ENCODE measurements at places on chromosomes 5 and 9.

GRCh38 chr5:88683506-88684135, 199.4 kb downstream of the MEF2C start:
- ATAC-seq = peak; percentile 42

DNA sequence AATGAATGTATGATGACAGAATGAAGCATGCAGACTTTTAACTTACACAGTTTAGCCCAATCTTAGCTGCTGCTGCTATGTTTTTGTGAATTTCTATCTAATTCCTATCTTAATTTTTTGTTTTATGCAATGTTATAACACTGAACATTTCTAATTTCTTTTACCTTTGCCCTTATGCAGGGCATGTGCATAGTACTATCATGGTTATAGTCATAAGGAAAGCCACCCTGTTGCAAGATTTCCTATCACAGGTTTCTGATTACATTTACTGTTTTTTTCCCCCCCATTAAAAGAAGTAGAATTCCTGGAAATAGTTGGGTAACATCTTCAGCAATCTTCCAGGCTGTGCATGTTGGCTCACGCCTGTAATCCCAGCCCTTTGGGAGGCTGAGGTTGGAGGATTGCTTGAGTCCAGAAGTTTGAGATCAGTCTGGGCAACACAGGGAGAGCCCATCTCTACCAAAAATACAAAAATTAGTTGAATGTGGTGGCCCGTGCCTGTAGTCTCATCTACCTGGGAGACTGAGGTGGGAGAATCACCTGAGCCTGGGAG, 164.4 kb downstream of the KDM4C start:
- no peak for ATAC-seq

DNA sequence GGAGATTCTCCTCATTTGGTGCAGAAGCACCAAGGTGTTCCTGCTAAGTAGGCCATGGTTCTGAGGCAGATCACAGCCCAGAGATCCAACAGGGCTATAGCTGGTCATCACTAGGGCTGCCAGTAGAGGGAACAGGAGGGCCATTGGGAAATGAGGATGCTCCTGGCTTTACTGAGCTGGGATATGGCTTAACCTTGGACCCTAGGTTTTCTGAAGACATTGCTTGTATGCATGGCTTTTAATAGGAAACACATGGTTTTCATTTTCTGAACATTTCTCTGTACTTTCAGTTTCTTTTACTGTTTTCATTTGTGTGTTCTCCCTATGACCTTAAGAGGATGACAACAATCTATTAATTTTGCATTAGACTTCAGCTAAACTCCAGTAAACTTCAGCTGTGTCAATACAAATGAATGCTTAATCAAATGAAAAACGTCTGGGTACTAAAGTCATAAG, at the start of gene IFNW1:
TSS of gene IFNW1 (minus strand) at position 406 of the 456 bp plus-strand sequence. CDS start at position 144, 262 bp downstream.
- ATAC-seq = peak; percentile 62

- no peak for ATAC-seq
Measured at GRCh38 chr9:98288881-98289280, 33.4 kb upstream of the TBC1D2 start.

- no peak for ATAC-seq
Measured at GRCh38 chr9:20048985-20049384, 260.1 kb upstream of the SLC24A2 start.

GRCh38 chr9:17470036-17470813, 108.6 kb upstream of the SH3GL2 start:
- ATAC-seq = no peak

DNA sequence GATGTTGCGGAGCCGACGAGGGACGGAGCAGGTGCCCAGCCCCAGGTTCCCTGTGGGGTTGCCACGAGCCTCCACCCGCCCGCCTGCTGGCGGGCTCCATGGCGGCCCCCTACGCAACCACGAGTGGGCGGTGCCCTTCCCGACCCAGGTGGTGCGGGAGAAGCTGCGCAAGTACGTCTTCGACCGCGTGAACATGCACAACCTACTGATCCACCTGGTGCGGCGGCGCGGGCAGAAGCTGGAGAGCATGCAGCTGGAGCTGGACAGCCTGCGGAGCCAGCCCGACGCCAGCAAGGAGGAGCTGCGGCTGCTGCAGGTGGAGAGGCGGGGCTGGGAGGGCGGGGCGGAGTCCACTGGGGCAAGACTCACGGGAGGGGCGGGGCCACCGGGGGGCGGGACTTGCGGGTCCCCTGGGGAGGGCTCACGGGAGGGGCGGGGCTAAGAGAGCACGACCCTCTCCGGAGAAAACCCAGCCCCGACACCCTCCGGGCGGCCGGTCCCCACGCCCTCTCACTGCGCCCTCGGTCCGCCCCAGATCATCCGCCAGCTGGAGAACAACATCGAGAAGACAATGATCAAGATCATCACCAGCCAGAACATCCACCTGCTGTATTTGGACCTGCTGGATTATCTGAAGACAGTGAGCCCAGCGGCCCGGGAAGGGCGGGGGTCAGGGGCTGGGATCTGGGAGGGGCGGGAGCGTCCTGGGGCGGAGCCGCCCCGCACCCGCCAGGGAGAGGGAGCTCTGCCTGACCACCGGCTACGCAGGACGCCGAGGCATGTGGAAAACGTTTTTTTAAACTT, 3.9 kb downstream of the CCDC183 start:
- peak; percentile 76 for ATAC-seq

GRCh38 chr5:123671042-123671441, 159.1 kb downstream of the CSNK1G3 start:
- ATAC-seq = peak; percentile 27

- ATAC-seq = no peak
Measured at GRCh38 chr9:76453785-76454184, 5.2 kb upstream of the GCNT1 start.

DNA sequence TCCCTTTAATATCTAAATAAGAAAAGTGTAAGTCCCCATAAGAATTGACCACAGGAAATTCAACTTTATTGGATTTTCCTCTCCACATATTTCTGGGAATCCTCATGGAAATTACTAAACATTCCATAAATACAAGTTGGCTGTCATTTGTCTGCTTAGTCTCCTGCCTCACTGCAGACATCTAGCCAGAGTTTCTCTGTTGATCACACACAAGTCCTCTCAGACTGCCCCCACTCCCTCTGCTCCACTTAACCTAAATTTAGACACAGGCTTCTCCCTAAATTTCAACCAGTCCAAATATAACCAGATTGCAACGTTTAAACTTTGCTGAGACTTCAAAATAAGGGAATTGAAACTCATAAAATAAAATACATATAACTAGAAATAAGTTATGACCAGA, 982.1 kb downstream of the DTWD2 start:
- ATAC-seq = no peak

GRCh38 chr5:120466341-120467006, 2.4 kb downstream of the PRR16 start:
- ATAC-seq = no peak

DNA sequence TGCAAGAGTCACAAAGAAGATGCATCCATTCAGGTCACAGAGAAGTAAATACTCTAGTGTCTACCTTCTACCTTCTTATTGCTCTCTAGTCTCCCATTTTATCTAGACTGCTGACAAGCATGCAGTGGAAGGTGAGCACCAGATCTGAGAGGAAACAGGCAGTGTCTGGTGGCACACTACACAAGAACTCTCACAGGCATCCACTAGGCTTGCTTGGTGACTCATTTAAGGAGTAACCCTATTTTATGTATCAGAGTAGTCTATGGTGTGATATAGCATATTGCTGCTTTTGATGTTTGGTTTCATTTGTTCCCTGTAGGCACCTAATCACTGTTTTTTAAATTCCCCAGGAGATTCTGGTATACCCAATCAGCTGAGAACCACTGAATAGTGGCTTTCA, 1.6 kb upstream of the THBS4 start:
- ATAC-seq = no peak

DNA sequence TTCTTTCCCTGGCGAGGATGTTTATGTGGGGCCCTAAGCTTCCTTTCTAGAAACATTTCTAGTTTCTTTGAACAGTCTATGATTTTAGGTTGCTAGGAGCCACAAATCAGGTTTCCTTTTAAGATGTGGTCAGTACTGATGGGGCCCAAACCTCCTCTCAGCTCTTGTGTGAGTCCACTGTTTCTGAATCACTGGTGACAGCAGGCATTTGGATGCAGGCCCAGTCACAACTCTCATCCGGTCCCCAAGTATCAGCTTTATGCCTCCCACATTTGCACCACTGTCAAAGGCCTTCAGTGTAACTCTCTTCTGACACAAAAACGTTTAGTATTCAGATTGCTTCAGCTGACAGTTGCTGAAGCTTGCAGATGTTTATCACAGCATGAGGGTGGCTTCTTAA, 7.8 kb downstream of the DMRT2 start:
- no peak for ATAC-seq

DNA sequence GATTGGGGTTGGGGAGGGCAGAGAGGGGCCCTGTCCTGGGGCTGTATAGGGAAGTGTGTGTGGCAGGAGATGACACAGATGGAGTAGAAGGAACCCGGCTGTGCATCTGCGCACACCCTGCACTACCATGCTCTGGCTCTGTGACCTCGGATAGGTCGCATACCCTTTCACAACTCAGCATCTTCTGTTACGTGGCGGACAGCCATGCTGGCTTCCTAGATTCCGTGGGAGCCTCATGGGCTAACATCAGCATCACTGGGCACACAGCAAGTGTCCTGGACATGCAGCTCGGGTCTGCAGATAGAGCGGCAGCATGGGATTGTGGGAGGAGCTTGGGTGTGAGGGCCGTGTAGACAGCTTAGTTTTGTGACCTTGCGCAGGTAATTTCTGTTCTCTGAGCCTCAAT, 9.2 kb downstream of the ARPC5L start:
- no peak for ATAC-seq

DNA sequence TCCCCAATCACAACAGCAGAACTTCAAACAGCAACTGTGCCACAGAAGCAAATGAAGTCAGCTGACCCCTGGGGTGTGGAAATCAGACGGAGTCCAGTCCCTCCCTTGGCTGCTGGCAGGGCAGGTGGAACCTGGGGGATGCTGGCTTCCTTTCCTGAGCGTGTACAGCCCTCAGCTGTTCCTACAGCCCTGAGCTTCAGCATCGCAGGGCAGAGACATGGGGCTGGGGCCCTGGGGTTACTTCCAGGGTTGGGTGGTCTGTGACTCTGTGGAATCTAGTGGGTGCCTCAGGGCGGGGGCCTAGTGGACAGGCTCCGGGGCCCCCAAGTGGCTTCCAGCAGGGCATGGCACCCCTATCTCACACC, 7.3 kb upstream of the RXRA start:
- no peak for ATAC-seq

GRCh38 chr5:175116466-175117048, 327.4 kb downstream of the DRD1 start:
- no peak for ATAC-seq

- peak; percentile 41 for ATAC-seq
Measured at GRCh38 chr5:172806897-172807672, 27.0 kb upstream of the ERGIC1 start.

All from SK-N-SH treated with all-trans-retinoic acid at 6 μM for 48 hours (cell line).